ENCODE measurements at places on chromosomes 3 and 15.

- DNase-seq: no peak
These were observed 35.6 kb upstream of the PRR23E start for GRCh38 chr3:127157171-127157828.

- no peak for DNase-seq
These were observed 67.7 kb downstream of the MGLL start for GRCh38 chr3:127754411-127755304.

- DNase-seq: no peak
These were observed 437.7 kb downstream of the SI start for GRCh38 chr3:164640591-164640990.

GRCh38 chr3:5013021-5013906 lies 34.0 kb downstream of the BHLHE40 start:
- peak; percentile 98 for DNase-seq

DNA sequence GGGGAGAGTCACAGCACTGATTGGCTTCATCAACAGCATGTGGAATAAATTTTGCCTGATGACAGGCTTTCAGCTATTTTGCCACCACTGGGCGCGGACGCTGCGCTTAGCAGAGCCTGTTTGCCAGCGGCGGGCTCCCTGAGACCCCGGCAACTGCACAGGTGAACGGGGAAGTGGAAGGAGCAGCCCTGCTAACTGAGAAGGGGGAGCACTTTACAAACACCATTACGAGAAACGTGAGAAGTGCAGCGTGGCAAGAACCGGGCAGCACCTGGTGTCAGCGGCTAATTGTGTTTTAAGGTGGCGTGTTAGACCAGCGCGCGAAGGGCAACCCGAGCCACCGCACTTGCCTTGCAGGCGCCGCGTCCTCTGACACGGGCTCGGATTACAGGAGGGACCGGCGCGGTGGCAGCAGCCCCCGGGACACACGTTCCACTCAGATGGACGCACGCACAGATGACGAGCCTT lies 307.8 kb upstream of the ARRDC4 start:
- DNase-seq: no peak

GRCh38 chr15:86608461-86609205 lies 529.0 kb downstream of the AGBL1 start:
- no peak for DNase-seq

DNA sequence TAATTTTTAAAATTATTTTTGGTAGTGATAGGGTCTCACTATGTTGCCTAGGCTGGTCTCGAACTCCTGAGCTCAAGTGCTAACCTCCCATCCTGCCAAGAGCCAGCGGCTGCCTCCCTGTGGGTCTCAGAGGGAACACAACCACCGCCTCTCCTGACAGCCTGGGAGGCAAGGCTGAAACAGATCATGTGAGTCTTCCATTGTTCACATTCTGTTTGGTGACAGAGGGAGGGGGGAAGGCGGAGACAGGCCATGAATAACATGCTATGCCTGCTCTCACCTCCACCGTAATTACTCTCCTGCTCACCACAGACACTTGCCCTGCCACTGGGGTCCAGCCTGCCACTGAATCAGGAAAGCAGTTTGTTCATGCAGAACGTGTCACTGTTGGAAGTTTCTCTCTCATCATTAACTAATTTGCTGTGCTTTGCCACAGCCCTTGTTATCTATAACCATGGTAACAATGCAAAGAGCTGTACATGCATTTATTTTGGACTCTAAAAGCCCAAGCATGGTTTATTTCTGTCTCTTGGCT lies 78.4 kb upstream of the RASGRF1 start:
- peak; percentile 64 for DNase-seq

DNA sequence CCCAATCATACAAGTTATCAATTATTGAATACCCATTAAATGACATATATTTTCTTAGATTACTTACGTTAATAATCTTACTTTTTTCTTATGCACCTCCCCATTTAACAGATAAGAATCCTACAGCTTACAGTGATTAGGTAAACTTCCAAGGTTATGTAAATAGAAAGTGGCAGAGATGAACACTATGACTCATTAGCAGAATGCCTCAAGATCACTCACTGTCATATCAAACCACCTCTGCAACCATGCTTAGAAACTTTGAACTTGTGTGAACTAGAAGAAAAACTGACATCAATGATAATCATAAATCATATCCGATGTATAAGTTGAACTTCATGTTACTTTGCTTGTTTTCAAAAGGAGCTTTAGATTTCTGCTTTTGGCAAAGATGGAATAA lies 911.6 kb upstream of the ARPP21 start:
- peak; percentile 46 for DNase-seq

- DNase-seq: no peak
These were observed 99.1 kb downstream of the VGLL4 start for GRCh38 chr3:11544412-11545181.

DNA sequence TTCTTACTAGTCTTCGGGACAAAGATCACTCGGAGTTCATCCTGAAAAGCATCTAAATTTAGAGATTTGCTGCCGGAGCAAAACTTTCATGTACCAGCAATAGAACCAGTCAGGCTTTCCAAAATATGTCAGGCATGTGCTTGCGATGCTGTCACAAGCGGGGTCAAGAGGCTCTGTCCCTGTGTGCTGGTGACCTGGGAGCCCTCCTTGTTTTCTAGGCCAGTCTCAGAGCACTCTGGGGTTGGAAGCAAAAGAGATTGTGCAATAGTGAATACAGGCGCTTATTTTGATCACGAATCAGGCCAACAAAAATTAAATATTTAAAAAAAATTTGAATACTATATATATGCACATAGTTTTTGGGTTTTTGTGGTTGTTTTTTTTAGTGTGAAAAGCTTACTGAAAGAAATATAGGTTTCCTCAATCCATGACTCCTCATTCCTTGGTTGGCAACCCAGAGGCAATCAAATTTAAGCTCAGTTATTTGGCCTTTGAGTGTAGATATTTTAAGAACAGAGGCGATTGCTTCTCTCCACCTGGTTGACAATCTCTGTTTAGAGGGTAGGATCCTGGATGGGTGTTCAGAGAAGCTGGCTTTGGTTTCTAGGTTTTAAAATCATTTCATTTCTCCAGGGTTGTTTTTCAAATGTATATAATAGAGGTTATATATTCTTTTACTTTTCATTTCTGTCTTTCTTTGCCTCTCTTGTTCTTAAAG lies 8.4 kb upstream of the KLHL24 start:
- no peak for DNase-seq

DNA sequence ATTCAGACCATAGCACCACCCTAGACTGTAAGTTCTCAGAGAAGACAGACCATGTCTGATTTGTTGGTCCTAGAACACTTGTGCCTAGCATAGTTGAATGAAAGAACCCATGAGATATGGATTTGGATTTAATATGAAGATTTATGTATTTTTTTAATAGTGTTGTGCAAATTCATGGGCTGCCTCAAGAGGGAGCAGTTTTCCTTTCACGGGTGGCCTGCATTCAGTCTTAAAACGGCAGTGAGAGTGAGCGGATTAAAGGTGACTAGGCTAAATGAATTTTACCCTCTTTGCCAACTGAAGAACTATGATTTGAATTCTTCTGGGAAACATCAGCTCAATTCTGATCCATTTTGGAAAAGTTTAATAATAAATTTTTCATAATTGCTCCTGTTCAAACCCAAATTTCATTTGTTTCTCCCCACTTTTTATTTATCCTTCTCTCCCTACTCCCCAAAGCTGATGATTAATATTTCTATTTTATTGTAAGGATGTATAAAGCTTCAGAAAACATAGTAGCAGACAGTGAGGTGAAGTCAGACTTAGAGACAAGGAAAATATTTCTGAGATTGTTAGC lies 67.3 kb downstream of the MORC1 start:
- DNase-seq: peak; percentile 21

DNA sequence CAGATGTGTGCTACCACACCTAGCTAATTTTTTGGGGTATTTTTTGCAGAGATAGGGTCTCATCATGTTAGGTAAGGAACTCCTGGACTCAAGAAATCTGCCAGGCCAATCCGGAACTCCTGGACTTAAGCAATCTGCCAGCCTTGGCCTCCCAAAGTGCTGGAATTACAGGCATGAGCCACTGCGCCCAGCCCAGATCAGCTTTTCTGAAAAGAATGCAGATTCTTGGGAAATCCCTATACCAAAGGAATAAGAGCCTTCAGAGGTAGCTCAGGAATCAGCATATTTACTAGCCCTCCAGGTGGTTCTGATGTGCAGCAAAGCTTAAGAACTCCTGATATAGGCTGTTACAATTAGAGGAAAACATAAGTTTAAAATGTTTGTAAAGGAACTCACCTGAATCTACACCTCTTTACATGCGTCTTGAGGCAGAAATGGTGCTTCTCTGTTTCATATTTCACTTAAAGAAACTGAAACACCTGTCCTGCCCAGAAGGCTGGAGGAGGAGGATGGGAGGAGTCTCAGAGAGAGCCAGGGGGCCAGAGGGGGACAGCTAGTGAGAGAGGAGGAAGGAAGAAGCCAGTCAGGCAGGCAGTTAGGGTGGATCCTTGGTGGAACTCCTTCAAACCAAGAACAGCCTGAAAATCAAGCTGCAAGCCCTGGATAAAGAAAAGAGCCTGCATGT lies at the start of gene XCR1:
TSS of gene XCR1 (minus strand) at position 463 of the 685 bp plus-strand sequence. CDS start 5,536 bp downstream, outside the sequence.
- DNase-seq: no peak

GRCh38 chr3:51982352-51982837 lies 940 bp upstream of the ACY1 start:
- peak; percentile 42 for DNase-seq

GRCh38 chr3:148036331-148036876 lies 627.2 kb downstream of the ZIC1 start:
- peak; percentile 69 for DNase-seq

DNA sequence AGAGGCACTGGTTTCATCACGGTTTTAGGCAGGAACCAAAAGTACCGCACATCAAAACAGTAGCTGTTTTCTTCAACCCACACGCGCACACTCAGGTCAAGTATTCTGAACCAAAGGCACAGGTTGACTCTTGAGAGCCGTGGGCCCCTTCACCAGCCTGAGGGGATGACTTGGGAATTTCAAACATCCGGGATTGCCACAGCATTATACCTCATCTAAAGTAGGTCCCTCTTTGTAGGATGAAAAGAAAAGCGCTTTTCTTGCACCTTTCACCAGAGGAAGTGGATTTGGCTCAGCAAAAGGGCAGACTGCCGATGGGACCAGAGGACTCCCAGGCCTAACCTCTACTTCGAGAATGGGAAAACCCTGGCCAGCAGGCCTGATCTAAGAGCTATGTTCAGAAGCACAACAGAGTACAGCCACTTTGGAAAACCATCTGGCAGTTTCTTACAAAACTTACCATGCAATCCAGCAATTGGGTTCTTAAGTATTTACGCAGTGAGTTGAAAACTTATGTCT lies 88.2 kb upstream of the PROK2 start:
- DNase-seq: no peak

DNA sequence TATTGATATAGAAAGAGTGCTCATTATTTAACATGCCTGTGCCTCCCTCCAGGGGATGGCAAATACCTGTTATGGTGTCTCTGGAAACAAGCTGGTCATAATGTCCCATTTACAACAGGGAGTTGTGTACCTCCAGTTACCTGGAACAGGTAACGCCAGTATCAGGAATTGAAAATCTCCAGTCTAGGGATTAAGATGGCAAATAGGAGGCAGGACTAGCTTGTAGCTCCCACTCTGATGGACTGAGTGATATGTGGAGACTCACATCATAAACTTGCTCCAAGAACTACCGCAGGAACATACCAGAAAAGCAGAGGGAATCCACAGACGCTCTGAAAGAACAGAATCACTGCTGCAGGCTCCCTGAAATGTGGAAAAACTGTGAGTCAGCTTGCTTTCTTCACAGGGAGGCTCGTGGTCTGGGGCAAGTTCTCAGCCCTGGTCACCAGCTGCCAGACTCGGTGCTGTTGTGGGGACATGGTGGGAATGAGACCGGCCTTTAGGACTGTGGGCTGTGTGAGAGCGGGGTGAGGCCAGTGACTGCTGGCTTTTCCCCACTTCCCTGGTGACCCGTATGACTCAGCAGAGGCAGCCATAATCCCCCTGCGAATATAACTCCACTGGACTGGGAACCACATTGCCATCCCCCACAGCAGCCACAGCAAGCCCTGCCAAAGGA lies 97.4 kb downstream of the KCNAB1 start:
- DNase-seq: peak; percentile 69

DNA sequence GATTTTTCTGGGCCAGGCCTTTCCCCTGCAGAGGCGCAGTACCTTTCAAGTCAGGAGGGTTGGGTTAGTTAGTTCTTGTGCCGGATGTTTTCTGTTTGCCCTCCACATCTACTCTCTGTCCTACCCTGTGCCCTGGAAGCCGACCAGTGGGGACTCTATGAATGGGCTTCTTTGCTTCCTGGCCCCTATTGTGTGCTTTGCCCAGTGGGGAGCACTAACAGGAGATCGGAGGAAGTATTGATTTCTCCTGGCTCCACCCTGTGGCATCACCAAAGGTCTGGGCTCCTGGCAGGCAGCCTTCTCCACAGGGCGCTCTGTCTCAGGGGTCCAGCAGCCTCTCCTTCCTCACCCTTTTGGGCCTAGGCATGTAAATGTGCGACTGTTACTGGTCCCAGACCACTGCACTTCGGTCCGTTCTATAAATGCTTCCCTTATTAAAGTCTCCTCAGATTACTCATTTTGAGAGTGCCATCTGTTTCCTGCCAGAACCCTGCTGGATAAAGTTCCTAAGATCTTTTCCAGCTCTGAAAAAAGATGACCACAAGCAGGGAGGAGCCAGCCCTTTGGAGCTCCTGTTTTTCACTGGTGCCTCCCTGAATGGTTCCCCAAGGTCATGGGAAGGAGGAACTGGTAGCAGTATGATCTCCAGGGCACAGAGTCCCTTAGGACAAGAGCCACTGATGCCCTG lies 44.5 kb downstream of the CTDSPL start:
- DNase-seq: peak; percentile 44

DNA sequence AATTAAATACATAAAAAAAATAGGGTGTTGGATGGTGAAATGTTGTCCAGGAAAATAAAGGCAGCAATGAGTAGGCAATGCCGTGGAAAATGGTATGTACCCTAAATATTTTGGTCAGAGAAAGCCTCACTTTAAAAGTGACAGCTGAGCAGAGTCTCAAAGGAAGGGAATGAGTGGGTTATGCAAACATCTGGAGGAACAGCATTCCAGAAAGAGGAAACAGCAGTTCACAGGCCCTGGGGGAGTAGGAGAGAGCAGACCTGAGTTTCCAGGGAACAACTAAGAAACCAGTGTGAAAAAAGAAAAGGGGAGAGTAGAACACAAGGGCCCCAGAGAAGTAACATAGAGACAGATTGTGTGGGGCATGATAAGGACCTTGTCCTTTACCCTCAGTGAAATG lies 230.0 kb upstream of the CNTN3 start:
- DNase-seq: no peak

GRCh38 chr15:101411581-101411980 lies 77.9 kb downstream of the PCSK6 start:
- no peak for DNase-seq

DNA sequence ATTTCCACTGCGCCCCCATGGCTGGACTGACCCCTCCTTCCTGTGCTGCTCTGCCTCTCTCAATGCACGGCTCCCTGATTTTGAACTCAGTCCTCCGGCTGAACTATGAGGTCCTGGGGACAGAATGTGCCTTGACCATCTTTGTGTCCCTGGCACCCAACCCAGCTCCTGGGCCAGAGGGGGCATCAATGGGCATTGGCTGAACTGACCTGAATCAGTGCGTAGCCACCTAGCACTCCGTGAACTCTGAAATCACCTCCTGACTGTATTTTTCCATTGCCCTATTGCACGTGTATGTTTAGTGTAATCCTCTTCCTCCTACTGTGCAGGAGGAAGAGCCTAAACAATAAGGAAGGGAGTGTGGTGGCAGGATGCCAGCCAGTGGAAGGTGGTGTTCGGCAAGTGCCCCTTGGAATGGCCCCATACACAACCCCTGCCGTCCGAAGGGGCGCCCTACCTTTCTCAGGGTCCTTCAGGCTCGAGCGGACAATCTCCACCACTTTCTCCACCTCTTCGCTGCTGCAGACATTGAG lies 33.5 kb downstream of the BDH1 start:
- no peak for DNase-seq

All from A172 (cell line).